ENCODE measurements at places on chromosomes 12 and 14.
A peak's percentile ranks its signal among the peaks of the same experiment; 100 is the strongest.

DNA sequence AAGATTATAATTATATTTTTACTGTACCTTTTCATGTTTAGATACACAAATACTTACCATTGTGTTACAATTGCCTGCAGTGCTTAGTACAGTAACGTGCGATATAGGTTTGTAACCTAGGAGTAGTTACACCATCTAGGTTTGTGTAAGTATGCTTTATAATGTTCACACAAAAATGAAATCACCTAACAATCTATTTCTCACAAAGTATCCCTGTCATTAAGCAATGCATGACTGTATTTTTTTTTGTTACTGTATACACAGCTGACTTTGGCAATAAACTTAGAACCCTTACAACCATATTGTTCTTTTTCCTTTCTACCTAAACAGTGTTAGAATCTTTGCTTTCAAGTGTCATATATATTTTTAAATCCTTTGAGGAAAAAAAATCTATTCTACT, 303.0 kb upstream of the E2F7 start:
- DNase-seq = no peak

GRCh38 chr12:34389378-34390170, 367.3 kb downstream of the ALG10 start:
- no peak for DNase-seq

DNA sequence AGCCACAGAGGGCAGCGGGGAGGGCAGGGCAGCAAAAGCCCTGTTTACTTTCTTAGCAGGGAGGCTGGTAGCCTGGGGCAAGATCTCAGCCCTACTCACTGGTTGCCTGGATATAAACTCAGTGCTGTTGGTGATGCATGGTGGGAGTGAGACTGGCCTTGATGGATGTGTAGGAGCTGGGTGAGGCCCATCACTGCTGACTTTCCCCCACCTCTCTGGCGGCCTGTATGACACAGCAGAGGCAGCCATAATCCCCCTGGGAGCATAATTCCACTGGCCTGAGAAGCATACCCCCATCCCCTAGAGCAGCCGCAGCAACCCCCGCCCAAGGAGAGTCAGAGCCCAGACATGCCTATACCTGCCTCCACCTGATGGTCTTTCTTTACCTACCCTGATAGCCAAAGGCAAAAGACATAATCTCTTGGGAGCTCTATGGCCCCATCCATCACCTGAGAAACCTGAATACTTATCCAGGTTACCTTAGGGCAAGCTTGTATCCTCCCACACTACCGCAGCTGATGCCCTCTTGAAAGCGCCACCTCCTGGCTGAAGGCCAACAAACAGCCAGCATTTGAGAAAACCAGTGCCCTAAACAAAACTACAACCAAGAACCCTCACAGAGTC, 59.3 kb downstream of the DNAI7 start:
- DNase-seq = no peak

GRCh38 chr12:53225635-53226424, 6.2 kb downstream of the RARG start:
- no peak for DNase-seq

DNA sequence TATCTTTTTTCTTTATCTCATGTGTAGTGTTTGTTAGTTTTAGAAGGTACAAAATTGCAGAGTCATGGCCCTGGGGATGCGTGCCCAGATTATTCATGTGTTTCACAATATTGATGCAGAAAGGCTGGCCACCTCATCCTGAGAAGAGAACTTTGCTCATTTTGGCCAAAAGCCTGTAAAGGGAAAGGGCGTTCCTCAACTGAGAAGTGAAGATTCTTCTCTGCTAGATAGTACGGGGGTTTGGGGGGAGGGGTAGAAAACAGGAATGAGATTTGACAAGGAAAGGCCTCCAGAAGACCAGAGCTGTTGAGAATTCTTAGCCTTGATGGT, 1.7 kb downstream of the MGST1 start:
- DNase-seq = no peak

DNA sequence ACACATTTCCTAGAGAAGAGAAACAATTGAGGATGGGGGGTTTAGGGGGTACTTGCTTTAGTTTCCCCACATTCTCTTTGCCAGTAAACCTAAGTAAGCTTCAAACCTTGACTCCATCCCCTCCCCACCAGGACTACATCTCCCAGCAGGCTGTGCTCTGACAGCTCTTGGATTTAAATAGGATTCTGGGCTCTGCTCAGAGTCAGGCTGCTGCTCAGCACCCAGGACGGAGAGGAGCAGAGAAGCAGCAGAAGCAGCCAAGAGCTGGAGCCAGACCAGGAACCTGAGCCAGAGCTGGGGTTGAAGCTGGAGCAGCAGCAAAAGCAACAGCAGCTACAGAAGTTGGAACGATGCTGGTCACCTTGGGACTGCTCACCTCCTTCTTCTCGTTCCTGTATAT, 20.6 kb downstream of the RDH12 start:
- peak; percentile 31 for DNase-seq

- DNase-seq = no peak
Measured at GRCh38 chr14:28719130-28719529, 47.5 kb upstream of the FOXG1 start.

GRCh38 chr12:92619026-92619425, 83.8 kb upstream of the PLEKHG7 start:
- no peak for DNase-seq

DNA sequence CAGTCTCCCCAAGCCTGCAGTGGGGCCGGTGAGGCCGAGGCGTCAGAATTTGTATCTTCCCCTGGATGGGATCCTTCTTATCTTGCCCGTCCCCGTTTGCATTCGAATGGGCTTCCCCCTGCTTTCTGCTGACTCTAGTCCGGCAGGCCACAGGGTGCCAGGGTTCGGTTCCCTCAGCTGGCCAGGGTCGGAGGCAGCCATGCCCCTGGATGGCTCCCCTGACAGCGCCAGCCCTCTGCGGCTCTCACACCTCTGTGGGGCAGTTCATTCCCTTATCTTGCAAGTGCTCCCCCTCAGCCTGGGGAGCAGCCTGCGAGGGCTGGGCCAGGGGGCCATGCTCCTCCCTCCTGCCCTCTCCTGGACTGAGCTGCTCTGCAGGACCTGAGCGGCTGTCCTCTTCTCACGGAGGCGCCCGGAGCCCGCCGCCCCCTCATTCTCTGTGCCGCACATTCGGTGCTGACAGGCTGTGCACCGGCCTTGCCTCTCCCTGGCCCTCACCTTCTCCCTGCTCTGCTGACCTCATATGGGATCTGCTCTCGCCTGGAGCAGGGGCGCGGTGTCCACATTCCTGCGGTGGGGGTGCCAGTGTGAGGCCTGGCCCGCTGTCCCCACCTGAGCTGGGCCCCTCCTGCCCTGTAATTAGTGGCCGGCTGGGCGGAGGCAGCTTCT, 32.8 kb downstream of the KIF26A start:
- DNase-seq = no peak

DNA sequence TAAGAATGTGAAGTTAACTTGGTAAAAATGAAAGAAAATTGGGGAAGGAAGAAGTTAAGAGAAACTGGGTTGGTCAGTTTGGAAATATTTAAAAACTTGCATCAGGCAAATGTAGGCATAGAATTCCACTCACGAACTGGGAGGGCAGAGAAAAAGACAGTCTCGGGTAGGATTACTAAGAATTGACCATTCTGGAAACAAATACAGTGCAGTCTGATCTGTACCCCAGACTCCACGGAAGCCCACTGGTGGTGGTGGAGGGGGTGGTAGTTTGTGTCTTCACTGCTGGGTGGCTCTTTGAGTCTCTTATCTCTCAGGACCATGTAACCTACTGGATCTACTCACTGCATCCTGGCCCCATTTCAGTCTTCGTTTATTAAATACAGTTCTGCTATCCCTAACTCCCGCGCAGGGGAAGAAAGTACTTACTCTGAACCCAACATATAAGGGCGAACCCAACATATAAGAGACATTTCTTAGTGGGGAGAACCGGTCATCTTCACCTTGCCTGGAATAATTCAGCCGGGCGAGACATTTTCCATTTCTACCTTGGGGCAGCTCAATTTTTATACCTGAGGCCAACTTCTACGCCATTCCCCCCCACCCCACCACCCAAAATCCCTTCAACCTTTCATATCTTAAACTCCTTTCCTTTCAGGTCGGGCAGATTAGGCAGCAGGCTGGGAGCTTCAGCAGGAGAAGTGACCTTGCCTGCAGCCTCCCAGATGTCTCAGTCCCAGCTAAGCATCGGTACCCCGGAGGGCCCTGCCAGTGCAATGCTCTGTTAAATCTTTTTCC, 1.7 kb downstream of the SLC2A3 start:
- DNase-seq = no peak

DNA sequence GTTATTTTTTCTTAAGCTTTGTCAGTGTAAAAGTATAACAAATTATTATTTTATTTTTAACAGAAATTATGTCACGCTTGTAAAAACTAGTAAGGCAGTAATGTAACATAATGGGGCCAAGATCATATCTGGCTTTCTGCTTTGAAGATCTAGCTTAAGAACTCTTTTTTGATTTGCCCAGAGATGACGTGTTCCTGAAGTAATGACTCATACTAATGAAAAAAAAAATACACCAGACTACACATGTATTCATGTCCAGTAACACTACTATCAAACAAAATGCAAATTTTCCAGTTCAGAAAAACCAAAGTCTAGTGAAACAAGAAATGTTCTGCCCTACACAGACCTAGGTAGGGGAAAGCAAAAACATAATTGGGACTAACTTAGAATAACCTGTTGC, 432.2 kb upstream of the ATXN7L3B start:
- DNase-seq = no peak

GRCh38 chr12:16828891-16829290, 222.9 kb upstream of the LMO3 start:
- DNase-seq = no peak

GRCh38 chr12:116603546-116604177, 44.5 kb downstream of the MAP1LC3B2 start:
- no peak for DNase-seq

- DNase-seq = no peak
Measured at GRCh38 chr14:54652188-54652587, 85.3 kb downstream of the SAMD4A start.

Measured in 8988T (cell line).